ENCODE measurements at places on chromosomes 5 and 9.

DNA sequence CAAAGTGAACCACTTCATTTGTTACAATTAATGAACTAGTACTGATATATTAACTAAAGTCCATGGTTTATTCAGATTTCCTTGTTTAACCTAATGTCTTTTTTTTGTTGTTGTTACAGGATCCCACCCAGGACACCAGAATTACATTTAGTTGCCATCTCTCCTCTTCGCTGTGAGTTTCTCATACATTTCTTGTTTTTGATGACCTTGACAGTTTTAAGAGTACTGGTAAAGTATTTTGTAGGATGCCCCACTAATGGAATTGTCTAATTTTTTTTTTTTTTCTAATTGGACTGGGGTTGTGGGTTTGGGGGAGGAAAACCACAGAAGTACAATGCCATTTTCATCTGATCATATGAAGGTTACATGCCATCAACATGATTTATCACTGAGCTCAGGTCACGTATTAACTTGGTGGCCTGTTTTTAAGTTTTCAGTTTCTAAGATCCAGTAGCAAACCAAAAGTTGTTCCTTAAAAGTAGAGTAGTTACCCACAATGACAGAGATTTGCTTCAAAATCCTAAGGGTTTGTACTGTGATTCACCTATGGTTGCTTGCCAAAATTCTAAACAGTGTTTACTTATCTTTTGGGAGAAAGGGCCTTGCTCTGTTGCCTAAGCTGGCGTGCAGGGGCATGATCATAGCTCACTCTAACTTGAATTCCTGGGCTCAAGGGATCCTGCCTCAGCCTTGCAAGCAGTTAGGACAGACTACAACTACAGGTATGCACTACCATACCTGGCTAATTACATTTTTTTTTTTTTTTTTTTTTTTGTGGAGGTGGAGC lies 4.5 kb upstream of the OTULIN start:
- peak; percentile 54 for DNase-seq

- no peak for DNase-seq
Observed at GRCh38 chr5:38752012-38752536, 93.7 kb upstream of the OSMR start.

DNA sequence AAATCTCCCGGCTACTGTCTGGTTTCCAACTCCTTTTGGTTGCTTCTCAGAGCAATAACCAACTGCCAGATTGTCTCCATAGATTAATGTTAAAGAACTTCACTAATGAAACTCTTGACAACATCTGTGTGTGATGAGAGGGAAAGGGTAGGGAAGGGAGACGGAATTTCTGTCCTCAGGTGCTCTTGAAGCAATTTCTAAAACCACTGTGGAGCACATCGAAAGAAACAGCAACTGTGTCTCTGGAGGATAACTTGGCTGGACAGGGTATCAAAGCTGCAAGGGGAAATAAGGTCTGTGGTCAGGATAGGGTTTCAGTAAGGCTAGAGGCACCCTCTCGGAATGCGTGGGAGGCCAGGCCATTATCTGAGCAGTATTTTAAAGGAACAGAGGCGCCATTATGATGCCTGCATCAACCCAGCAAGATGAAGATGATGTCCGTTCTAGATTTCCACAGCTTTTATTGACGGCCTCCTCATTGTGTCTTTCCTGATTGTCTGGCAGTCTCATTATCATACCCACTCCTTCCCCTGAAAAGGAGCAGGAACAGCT lies 76.6 kb downstream of the RORB start:
- DNase-seq, result no peak

- DNase-seq, result no peak
Observed at GRCh38 chr9:16258708-16259107, 611.8 kb downstream of the BNC2 start.

DNA sequence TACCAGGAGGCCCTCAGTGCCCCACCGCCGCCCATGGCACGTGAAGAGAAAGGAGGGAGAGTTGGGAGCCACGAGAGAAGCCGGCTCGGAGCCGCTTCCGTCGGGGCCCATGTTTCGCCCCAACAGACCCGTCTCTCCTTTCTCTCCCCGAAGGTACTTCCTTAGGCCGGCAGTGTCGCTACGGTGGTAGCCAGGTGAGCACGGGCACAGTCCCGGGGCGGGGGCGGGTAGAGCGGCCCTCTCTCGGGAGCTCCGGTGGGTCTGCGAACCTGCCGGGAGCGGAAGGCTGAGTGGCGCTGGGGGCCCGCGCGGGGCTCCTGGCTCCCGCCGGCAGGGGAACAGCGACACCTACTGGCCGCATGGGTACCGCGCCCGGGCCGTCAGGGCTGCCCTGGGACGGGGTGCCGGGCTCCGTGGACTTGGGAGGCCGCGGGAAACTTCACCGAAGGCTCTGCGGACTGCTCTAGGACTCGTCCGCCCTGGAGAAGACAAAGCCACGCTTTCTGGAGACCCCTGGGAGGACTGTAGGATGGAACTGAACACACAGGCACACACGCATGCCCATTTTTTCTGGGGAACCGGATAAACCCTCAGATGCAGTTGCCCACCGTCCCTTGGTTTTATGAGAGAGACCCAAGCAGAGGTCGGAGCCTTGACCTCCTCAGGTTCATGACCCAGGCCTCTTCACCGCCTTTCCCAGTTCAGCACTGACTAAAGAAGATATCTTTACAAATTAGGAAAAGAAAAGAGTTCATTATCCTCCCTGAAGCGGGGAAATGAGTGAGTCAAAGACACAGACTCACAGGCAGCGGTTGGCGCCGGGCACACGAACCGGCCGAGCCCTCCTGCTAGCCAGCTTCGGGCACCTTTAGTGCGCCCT lies 202.5 kb downstream of the MEF2C start:
- DNase-seq, result peak; percentile 59

DNA sequence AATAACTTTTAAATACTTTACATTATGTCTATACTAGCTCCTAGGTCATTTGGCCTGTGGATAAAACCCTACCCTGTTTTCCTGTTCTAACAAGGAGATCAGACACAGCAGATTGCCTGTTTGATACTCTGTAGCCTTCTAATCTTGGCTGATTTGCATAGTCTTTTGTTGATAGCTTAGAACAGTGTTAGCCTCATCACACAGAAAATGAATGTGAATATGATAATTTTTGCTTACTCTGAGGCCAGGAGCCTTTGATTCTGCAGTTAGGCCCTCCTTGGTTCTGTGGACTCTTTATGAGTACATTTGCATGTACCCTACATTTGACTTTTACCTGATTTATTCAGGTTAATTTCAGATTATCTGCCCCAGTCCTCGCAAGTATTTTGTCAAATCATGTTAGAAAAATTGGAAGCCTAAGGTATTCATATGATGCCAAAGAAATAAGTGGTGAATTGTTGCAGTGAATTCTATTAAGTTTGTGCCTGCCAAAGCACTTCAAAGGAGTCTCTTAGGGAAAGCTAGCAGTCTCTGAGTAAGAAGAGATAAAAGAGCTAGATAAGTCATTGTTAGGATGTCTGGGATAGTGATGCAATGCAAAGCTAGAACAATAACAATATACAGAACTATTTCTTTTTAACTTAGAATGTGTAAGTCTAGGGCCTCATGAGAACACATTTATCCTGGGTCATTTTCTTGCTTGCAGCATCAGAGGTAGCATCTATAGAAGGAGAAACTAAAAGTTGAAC lies 56.4 kb downstream of the SCAMP1 start:
- DNase-seq, result no peak

- DNase-seq, result no peak
Observed at GRCh38 chr5:139418793-139419192, 14.9 kb upstream of the SPATA24 start.

- DNase-seq, result no peak
Observed at GRCh38 chr9:126474786-126475485, 138.8 kb upstream of the LMX1B start.

GRCh38 chr9:107739601-107740082 lies 250.1 kb upstream of the KLF4 start:
- peak; percentile 30 for DNase-seq

- peak; percentile 64 for DNase-seq
Observed at GRCh38 chr5:75405296-75405695, 68.3 kb downstream of the HMGCR start.

DNA sequence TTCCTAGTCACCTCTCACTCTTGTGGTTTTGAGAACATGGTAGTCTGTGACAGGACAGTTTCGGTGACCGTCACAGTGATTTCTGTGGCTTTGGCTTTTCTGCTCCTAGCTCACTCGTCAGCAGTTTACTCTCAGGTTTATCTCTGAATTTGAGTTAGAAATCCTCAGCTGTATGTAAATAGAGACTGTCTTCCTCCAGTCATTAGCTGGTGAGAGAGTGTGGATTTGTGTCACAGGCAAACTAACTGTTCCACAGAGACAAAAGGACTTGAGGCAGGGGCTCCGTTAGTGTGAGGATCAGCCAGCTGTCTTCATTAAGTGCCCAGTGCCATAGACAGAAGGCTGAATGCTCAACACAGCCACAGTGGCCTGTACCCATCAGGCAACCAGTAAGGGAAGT lies 131.4 kb downstream of the CD180 start:
- no peak for DNase-seq

GRCh38 chr5:33008751-33009418 lies 297.8 kb downstream of the NPR3 start:
- DNase-seq, result peak; percentile 91

GRCh38 chr5:31819926-31820516 lies 181.1 kb downstream of the PDZD2 start:
- no peak for DNase-seq

DNA sequence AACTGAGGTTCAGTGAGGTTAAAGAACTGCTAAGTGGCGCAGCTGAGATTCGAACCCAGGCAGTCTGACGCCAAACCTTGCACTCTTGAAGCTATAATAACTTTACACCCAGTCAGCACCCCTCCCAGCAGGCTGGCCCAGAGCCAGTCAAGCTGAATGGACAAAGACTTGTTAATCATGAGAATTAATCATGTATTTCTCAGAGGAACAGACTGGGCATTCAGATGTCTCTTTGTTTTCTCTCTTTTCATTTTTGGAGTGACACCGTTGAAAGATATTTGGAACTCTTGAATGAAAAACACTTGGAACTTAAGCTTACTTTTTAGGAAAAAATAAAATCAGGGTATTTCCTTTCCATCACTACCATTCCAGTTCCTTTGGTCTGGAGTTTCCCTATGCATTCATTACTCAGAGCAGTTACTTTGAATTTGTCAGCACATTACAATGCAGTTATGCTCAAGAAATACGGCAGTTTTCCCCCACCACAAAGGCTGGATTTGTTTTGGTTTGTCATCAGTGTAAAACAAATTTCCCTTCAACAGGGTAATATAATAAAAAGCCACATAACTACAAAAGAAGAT lies 22.6 kb upstream of the MAMDC2 start:
- DNase-seq, result peak; percentile 96

GRCh38 chr5:28468166-28468565 lies 1429.8 kb upstream of the CDH9 start:
- no peak for DNase-seq

DNA sequence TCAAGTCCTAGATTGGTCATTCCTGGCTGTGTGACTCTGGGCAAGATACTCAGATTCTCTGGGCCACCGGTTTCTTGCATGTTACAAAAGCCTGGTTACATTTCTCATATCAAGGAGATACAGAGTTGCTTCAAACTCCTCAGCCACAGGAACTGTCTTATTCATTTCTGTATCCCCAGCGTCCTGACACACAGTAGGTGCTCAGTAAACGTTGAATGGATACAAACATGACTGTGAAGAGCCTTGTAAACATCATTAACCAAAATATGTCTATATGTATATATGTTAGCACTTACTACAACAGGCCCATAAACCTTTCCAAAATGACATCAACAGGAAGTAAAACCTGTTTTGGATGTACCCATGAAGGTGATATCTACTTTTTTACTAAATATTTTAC lies 1.6 kb downstream of the CLTB start:
- no peak for DNase-seq

GRCh38 chr5:76290321-76290757 lies 112.7 kb upstream of the IQGAP2 start:
- DNase-seq, result no peak

DNA sequence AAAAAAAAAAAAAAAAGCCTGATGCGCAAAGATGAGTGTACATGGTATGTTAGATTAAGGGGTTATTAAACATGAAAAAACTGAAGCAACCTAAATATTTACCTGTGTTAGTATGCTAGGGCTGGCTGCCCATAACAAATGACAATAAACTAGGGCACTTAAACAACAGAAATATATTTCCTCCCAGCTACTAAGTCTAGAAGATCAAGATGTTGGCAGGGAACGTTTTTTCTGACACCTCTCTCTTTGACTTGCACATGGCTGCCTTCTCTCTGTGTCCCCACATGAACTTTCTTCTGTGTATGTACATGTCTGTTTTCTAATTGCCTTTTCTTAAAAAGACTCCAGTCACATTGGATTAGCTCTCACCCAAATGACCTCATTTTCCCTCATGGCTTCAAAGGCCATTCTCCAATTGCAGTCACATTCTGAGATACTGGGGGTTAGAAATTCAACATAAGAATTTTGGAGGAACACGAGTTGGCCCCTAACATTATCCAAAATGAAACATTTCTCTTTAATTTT lies 694.5 kb downstream of the CDH9 start:
- no peak for DNase-seq

- peak; percentile 23 for DNase-seq
Observed at GRCh38 chr5:110356677-110357076, 369.8 kb downstream of the TMEM232 start.

- DNase-seq, result no peak
Observed at GRCh38 chr9:108816037-108816436, 39.7 kb downstream of the ACTL7B start.

GRCh38 chr5:83551821-83552220 lies 80.3 kb downstream of the VCAN start:
- DNase-seq, result no peak

DNA sequence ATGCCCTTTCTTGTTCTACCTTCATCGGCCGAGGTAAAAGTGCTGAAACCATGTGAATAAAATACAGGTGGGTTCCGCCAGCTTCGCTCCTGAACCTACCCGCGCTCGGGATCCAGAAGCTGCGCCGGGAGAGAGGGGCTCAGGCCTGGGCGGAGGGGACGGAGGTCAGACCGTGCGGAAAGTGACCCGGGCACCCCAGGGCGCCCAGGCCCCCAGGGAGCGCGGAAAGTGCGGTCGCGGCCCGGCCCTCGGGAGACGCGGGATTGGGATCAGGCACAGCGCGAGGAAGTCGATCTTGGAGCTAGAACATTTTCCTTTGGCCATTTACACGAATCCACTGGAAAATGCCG lies 329 bp downstream of the SYK start:
- DNase-seq, result peak; percentile 37

- no peak for DNase-seq
Observed at GRCh38 chr5:43288269-43288831, 24.9 kb downstream of the HMGCS1 start.

DNA sequence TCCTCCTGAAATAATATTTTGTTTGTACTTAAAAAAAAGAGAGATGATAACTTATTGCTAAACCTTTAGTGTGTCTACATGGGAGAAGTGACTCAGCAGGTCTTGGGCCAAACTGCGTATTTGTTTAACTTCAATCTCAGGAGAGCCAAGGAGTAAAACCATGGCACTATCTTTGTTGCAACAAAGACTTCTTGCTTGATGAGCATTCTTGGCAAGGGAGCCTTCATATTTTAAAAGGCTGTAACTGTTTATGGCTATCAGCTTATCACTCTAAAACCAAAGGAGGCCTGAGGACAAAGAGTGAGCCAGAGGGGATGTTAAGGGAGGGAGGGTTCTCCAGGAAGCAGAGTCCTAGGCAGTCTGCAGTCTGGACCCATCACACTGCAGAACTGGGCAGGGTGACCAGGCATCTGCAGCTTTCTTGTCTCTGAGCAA lies 216.2 kb upstream of the S1PR3 start:
- no peak for DNase-seq
